ENCODE measurements at places on chromosomes 6 and 20.
A peak's percentile ranks its signal among the peaks of the same experiment; 100 is the strongest.

DNA sequence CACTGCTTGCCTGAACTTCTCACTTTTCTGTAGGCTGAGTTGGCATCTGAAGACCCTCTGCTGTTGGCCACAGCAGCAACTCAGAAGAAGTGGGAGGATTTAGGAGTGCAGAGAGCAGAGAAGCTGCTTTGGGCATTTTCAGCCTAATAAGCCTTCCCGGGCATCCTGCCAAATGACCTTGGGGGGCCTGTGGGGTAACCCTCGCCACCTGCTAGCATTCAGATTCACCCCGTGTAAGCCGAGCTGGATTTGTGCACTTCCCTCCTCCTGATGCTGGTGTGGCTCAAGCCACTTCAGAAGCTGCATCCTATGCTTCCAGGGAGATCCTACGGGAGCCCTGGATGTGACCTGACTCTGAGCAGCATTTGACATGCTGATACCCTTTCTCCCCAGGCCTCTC is 114.8 kb downstream of the LRFN2 start:
- no peak for DNase-seq
- no peaks in the 10 kb centered on the region for H3K4me1 ChIP-seq
- no peaks in the 10 kb centered on the region for H3K27me3 ChIP-seq
- H3K4me3 ChIP-seq, result no peak overlapping the region
- H3K36me3 ChIP-seq, result no peaks in the 10 kb centered on the region

DNA sequence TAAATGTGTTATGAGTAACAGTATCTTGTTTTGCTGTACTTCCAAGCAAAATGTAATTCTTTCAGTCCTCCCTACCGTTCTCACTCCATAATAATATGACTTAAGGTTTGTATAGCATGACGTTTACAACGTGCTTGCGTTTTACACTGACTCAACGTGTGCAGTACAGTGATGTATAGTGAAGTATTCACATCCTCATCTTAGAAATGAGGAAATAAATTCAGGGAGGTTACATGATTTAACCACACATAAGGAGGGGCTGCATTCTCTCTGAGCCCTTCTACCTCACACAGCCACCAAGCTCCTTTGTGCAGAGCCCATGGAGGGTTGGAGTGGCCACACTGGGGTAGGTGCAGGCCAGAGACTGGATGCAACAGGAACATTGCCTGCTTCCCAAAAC is 164.5 kb downstream of the MTHFD1L start:
- no peaks in the 10 kb centered on the region for H3K27me3 ChIP-seq
- no peak for DNase-seq
- no peaks in the 10 kb centered on the region for H3K36me3 ChIP-seq
- no peaks in the 10 kb centered on the region for H3K4me1 ChIP-seq
- H3K4me3 ChIP-seq, result no peak overlapping the region

- no peaks in the 10 kb centered on the region for H3K4me1 ChIP-seq
- H3K27me3 ChIP-seq, result no peaks in the 10 kb centered on the region
- H3K4me3 ChIP-seq, result no peak overlapping the region
- H3K36me3 ChIP-seq, result no peaks in the 10 kb centered on the region
- no peak for DNase-seq
These were observed 22.3 kb downstream of the TPBG start for GRCh38 chr6:82385961-82386360.

DNA sequence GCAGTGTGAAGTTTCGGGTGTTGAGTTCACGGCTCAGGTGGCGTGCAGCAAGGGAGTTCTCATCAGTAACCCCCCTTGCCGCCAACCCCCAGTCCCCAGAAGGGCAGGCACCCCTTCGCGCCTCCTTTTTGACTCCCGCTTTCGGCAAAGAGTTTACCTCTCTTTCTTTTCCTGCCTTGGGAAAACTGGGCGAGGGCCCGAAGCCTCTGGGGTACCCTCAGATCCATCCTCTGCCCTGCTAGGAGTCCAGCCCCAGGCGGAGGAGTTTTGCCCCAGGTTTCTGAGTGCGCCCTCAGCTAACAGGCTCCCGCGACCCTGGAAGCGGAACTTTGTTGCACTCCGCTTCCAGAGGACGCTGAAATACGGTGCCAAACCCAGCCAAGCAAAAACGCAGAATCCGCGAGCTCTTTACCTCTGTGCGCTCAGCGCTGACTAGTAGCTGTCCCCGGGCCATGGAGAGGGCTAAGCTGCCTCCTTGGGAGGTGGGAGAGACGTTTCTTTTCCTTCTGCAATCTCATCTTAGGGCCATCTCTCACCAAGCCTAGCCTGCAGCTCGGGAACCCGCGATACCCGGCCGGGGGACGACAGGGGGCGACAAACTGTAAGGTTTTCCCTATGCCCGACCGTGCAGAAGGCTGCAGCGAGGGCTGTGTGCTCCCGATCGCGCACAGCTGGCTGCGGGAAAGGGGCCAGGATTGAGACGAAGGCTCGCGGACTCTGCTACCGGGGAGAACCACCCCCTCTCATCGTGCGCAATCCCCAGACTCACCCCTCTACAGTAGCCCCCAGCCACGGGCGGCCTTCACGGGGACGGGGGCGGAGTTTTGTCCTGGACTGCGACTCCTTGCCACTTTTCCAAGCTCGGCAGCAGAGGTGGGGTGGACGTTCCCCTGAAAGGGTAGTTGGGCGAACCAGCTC is 2.7 kb upstream of the PAX1 start:
- no peaks in the 10 kb centered on the region for H3K4me1 ChIP-seq
- no peak overlapping the region for H3K27ac ChIP-seq
- H3K36me3 ChIP-seq, result no peaks in the 10 kb centered on the region
- DNase-seq, result no peak

DNA sequence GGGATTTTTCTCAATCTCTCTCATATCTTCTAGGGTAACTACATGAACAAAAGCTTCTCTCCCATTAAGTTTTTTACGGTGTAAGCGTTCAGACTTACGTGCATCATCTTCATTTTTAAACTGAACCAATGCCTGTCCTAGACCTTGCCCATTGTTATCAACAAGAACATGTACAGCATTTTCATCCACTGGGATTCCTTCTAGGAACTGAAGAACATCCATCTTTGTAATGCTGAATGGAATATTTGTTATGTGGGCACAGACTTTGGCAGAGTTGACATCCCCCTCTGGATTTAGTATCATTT is 11.3 kb downstream of the CPNE1 start:
- no peaks in the 10 kb centered on the region for H3K27me3 ChIP-seq
- DNase-seq, result no peak
- H3K4me1 ChIP-seq, result peaks cover 36% of the 10 kb centered on the region
- no peak overlapping the region for H3K27ac ChIP-seq

DNA sequence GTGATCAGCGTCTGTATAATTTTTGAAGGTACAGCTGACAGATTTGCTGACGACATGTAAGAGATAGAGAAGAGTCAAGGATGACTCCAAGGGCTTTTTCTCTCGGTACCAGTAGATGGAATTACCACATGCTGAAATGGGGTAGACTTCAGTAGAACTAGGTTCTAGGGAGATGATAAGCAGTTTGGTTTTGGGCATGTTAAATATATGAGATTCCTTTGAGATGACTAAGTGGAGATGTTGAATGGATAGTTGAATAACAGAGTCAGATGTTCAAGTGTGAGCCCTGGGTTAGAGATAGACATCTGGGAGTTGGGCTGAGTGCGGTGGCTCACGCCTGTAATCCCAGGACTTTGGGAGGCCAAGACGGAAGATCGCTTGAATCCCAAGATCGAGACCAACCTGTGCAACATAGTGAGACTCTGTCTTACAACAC is 50.0 kb downstream of the PHF20 start:
- peaks cover 5% of the 10 kb centered on the region for H3K36me3 ChIP-seq
- H3K4me3 ChIP-seq, result no peak overlapping the region
- H3K4me1 ChIP-seq, result peaks cover 17% of the 10 kb centered on the region
- peak overlapping the region; percentile 76 for H3K27ac ChIP-seq
- no peak for DNase-seq

DNA sequence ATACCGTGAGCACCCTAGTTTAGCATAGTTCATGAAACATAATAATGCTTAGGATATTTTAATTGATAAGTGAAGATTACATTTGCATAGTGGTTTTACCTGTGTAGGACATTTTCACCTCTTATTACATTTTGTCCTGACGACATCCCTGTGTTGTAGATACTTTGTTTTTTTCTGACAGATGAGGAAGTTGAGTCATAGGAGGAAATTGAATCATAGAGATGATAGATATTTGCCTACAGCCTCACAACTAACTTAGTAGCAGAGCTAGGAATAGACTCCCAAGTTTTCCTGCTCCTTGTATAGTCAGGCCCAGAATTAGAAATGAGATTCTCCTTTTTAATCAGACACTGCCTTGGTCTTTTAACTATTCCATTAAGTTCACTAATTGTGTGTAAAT is 100.5 kb upstream of the SUPT3H start:
- no peak for DNase-seq
- H3K27ac ChIP-seq, result no peak overlapping the region
- H3K27me3 ChIP-seq, result no peaks in the 10 kb centered on the region
- H3K4me3 ChIP-seq, result no peak overlapping the region
- no peaks in the 10 kb centered on the region for H3K36me3 ChIP-seq

DNA sequence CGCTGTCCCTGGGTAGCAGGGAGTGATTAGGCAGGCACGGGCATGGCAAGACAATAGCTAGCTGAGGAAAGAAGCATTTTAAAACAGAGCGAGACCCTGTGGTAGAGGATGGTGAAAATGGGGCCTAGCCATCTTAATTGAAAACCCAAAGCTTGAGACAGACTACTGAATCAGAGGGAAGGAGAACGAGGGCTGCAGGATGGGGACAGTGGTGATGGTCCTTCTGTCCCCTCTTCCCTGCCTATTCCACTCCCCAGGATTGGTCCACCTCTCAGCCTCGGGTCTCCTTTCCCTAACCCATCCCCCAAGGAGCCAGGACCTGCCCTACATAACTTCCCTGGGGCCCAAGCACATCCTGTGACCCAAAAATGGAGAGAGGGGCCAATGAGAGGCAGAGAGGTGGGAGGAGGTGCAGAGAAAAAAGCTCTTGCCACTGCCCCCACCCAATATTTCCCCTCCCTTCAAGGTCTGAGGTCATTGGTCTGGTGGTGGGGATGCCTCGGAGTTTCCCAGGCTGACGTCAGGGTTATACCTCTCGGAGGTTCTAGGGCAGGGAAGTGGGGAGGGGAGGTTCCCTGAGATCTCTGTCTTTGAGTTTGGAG is 884 bp upstream of the CUTA start:
- no peaks in the 10 kb centered on the region for H3K4me1 ChIP-seq
- no peak for DNase-seq
- H3K4me3 ChIP-seq, result peak overlapping the region; percentile 71
- H3K36me3 ChIP-seq, result peaks cover 23% of the 10 kb centered on the region

GRCh38 chr6:161940519-161940918 is 666.7 kb upstream of the AGPAT4 start:
- no peaks in the 10 kb centered on the region for H3K4me1 ChIP-seq
- H3K27me3 ChIP-seq, result no peaks in the 10 kb centered on the region
- H3K27ac ChIP-seq, result no peak overlapping the region
- H3K4me3 ChIP-seq, result no peak overlapping the region
- no peak for DNase-seq

DNA sequence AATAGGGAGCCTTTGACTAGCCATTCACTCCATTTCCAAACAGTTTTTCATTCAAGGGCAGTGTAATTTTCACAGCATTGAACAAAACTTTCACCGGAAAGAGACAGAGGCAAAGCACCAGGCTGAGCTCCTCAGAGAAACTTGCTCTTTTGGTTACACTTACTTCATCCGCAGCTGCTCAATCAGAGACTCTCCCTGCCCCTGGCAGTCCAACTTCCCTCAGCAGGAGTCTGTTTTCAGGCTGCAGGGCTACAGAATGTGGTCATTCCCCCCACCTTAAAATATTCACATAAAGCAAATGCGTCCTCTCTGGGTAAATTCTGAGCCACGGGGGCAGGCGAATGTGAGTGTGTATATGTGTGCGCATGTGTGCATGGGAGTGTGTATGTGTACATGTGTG is 70.0 kb upstream of the ZNF133 start:
- H3K4me3 ChIP-seq, result no peak overlapping the region
- H3K27me3 ChIP-seq, result no peaks in the 10 kb centered on the region
- no peaks in the 10 kb centered on the region for H3K36me3 ChIP-seq
- H3K4me1 ChIP-seq, result no peaks in the 10 kb centered on the region

DNA sequence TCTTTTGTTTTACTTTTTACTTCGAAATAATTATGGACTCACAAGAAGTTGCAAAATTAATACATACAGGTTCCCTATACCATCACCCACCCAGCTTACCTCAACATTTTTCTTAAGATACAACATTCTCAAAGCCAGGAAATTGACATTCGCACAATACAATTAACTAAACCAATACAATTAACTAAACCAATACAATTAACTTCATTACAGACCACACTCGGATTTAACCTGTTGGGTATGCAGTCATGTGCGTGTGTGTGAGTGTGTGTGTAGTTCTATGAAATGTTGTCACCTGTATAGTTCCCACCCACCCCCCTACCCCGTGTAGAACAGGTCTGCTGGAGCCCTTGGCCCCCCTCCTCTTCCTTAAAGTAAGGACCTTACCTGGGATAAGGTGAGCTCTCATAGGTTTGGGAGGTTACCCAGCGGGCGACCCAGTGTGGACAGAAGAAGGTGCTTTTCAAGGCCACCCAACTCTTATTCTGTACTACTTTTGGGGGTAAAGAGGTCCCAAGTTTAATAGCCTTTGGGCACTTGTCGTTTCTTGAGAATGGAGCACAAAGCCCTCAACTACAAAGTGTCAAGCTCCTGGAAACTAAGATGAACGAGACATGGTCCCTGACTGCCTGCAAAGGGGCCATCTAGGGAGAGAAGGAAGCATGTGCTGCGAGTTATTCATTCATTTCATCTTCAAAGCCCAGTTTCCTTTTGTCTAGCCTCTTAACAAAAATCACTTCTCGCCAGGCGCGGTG is 544 bp upstream of the STK38 start:
- H3K4me3 ChIP-seq, result peak overlapping the region; percentile 79
- DNase-seq, result no peak
- no peaks in the 10 kb centered on the region for H3K36me3 ChIP-seq
- no peaks in the 10 kb centered on the region for H3K27me3 ChIP-seq
- peaks cover 36% of the 10 kb centered on the region for H3K4me1 ChIP-seq

GRCh38 chr6:107399935-107400334 is 59.4 kb downstream of the PDSS2 start:
- no peak for DNase-seq
- no peak overlapping the region for H3K4me3 ChIP-seq
- H3K27me3 ChIP-seq, result no peaks in the 10 kb centered on the region
- H3K4me1 ChIP-seq, result no peaks in the 10 kb centered on the region
- no peak overlapping the region for H3K27ac ChIP-seq
- no peaks in the 10 kb centered on the region for H3K36me3 ChIP-seq

DNA sequence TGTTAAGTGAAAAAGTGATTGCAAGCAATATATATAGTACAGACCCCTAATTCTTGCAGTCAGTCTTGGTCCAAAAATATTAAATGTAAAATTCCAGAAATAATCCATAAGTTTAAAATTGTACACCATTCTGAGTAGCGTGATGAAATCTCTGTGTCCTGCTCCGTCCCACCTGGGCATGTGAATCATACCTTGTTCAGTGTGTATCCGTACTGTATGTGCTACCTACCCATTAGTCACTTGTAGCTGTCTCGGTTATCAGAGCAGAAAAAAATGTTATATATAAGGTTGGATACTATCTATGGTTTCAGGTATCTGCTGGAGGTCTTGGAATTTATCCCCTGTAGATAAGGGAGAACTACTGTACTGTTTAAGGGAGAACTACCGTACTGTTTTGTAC is 16.3 kb downstream of the IRAK1BP1 start:
- H3K27ac ChIP-seq, result no peak overlapping the region
- no peaks in the 10 kb centered on the region for H3K27me3 ChIP-seq
- H3K4me1 ChIP-seq, result no peaks in the 10 kb centered on the region
- no peak overlapping the region for H3K4me3 ChIP-seq
- no peak for DNase-seq
